ENCODE measurements at places on chromosomes 11 and 22.

GRCh38 chr22:48705917-48706605 is 1121.6 kb downstream of the BRD1 start:
- no peak for DNase-seq

DNA sequence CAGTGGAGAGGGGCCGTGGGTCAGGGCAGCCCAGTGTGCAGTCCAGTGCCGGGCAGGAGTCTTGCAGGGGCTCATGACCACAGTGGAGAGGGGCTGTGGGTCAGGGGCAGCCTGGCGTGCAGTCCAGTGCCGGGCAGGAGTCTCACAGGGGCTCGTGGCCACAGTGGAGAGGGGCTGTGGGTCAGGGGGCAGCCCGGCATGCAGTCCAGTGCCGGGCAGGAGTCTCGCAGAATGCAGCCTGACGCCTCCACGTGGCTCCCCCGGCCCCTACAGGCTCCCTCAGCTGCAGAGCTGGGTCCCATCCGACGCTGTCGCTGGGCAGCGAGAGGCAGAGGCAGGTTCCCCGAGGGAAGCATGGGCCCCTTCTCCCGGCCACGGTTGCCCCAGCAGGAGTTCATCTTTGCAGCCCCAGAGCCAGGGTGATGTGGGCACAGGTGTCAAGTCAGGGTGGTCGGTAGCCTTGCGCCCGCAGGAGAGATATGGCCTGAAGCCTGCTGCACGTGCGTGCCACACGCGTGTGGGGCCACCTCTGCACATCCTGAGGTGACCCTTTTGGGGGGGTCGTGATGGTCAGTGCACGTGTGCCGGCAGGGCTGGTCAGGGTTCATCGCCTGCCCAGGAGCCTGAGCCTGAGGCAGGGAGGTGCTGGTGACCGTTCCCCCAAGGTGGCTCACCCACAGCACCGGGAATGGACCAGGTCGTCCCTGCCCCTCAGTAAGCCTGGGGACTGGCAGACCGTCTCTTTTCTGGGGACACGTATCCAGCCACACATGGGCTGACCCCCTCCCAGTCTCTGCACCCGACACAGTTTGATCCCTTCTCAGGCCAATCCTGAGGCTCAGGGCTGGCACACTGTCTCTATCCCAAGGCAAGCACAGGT is 2.9 kb downstream of the IFITM5 start:
- no peak for DNase-seq

GRCh38 chr22:35218079-35218478 is 39.2 kb upstream of the HMGXB4 start:
- DNase-seq = peak; percentile 27

- peak; percentile 39 for DNase-seq
These were observed 95.2 kb upstream of the TP53I11 start for GRCh38 chr11:45045683-45046471.

DNA sequence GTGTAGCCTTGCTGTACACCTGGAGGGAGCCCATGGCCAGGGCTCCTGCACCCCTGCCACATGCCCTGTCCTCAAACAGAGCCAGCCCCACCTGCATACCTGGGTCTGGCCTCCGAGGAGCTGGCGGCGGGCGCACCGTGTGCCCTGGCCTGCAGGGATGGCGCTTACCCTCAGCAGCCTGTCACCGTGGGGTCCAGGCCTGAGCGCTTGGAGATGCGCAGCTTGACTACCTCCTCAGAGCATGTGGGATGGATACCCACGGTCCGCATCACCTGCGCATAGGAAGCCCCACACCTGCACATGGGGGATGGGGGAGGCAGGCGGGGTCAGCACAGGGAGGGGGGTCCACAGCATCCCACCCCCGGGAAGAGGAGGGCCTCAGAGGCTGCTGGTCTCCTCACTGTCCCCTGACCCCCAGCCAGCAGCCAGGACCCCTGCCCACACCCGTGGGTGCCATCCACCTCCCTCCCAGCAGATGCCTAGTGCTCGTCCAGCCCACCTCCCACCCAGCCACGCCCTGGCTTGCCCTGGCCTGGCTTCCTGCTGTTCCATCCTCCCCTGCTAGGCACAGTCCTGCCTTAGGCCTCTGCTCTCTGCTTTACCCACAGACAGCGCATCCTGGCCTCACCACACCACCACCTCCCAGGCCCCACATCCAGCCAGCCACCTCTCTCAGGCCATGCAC is 22.4 kb upstream of the GNB1L start:
- no peak for DNase-seq
